ENCODE measurements at places on chromosomes 3 and 15. TPM values are rescaled to one million over a fixed set of nuclear protein-coding genes. Genes with fewer than 3 reads are reported as not detected.

The CYP1A2 gene
- total RNA-seq: not detected

The KIF15 gene
- 1.1 TPM for total RNA-seq

The CIDEC gene
- 2.5 TPM for total RNA-seq

The CCR3 gene
- not detected for total RNA-seq

The FAM3D gene
- total RNA-seq: not detected

DNA sequence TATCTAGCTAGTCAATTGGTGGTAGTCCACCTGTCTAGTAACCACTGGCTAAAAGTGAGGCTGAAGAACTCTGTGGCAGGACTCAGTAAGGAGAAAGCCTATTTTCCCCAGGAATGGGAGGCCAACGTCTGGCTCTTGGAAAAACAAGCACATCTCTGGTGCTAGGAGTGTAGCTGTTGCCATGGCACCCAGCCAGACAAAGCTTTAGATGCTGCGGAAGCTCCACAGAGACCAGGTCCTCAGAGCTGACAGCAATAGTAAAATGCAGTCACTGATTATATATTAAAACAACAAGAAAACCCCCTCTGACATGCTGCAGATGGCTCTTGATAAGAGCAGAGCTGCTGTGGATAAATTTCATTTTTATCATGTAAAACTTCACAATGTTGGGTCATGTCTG is 124.9 kb upstream of the STRIT1 start:
- peak; percentile 49 for DNase-seq

- no peak for DNase-seq
Observed at GRCh38 chr3:10505050-10505790, at the start of gene ATP2B2. TSS of gene ATP2B2 (minus strand) at chr3:10505586. CDS start at chr3:10449543, 56,043 bp downstream.

- DNase-seq: no peak
Observed at GRCh38 chr3:87442470-87442869, 166.1 kb upstream of the POU1F1 start.

DNA sequence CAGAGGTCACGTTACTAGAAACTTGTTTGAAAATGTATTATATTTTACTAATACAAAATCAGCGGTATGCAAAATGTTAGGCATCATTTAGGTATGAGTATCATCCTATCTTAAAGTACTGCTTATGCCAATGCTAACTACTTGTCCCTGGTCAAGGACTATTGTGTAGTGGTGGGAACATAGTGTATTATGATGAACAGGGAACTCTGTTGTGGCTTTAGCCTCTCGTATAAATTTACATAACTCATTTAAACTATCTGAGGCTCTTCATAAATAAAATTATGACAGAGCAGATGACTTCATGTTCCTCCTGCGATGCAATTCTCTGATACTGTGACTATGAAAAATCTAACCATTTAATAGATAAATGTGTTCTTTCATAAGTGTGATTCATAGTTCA is 451.9 kb downstream of the NLGN1 start:
- DNase-seq: no peak

GRCh38 chr3:115245899-115246298 is 98.8 kb upstream of the ZBTB20 start:
- no peak for DNase-seq

- DNase-seq: no peak
Observed at GRCh38 chr15:23734862-23735261, 47.8 kb upstream of the NDN start.

DNA sequence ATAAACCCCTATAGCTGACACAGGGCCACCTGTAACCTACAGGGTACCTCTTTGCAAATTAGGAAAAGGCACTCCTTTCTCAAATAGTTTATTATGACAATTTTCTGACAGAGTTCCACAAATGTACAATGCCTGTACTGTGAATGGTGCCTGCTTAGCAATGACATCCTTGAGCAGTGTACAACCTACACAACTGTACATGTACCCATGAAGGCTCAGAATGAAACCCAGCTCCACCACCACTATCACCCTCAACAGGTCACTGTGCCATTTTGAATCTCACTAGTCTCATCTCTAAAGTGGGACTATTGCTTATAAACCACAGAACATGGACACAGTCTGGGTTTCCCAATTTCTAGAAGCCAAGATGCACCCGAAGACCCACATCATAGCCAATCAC is 7.0 kb downstream of the MFGE8 start:
- DNase-seq: no peak

- no peak for DNase-seq
Observed at GRCh38 chr15:27271258-27271657, 300.3 kb downstream of the GABRG3 start.

DNA sequence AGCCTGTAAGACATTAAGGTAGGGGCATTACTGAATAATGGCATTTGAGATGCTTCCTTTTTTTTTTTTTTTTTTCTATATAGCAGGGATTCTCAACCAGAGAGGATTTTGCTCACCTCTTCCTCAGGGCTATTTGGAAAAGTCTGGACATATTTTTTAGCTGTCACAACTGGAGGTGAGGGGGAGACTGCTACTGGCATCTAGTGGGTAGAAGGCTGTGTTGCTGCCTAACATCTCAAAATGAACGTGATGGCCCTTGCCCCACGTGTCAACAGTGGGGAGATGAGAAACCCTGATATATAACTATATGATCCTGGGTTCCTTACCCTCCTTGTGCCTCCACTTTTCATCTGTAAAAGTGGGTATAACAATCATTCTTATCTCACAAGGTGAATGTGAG is 71.9 kb downstream of the CADPS start:
- no peak for DNase-seq
